ENCODE measurements at places on chromosomes 16 and 17.

DNA sequence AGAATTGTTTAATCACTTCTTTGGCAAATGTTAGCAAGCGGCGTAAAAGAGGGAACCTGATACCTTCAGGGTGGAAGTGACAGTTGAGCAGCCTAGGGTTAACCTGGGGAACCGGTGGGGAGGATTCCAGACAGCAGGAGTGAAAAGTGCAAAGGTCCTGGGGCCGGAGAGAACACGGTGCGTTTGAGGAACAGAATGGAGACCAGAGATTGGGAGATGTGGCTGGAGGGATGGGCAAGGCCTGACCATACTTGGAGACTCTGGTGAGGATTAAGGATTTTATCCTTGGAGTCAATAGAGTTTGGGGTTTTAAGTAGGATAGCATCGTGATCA is 2.3 kb upstream of the ZNF500 start:
- DNase-seq = no peak

- DNase-seq = peak; percentile 72
These were observed at the start of gene PLSCR3 for GRCh38 chr17:7394452-7395191. TSS of gene PLSCR3 (minus strand) at chr17:7394525. CDS start at chr17:7394110, 415 bp downstream.

GRCh38 chr17:1755252-1755826 is 6.5 kb upstream of the SERPINF1 start:
- DNase-seq = no peak

GRCh38 chr17:15996322-15996721 is 3.2 kb downstream of the ZSWIM7 start:
- no peak for DNase-seq

GRCh38 chr17:78133971-78134898 is 3.7 kb downstream of the TMC8 start:
- peak; percentile 77 for DNase-seq

DNA sequence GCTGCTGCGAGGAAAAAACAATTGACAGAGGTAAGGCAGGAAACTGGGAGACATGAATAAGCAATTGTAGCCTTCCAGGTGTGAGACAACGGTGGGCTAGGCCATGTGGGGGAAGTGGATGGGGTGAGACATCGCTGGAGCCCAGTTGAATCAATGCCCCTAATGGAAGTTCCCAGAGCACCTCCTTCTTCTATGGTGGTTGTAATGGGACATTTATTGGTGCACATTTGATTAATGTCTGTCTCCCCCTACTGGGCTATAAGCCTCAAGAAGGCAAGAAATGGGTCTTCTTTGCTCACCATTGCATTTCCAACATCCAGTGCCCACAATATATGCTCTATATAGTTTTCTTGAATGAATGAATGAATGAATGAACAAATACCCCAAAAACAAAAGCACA is 22.7 kb upstream of the CD300E start:
- no peak for DNase-seq

DNA sequence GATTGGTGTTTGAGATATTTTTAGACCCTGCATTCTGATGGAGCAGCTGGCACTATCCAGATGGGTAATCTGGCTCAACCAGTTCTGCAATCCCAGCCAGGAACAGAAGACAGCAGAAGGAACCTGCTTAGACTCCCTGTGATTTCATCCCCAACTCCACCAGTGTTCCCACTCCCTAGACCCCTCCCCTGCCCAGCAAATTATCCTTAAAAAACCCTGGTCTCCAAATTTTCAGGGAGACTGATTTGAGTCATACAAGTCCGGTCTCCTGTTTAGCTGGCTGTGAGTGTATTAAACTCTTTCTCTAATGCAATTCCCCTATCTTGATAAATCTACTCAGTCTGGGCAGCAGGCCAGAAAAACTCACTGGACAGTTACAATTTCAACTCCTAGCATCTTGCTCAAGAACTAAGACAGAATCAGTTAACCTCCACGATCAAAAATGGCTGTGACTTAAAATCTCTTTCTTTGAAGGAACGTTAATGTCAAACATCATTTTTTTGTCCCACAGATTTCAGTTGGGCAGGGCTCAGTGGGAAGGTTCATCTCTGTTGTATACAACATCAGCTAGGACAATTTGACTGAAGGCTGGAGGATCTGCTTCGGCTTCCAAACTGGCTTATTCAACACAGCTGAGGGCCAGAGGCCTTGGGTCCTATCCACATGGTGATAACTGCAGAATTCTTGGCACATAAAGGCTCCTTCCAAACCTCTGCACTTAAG is 4.9 kb upstream of the RBL2 start:
- no peak for DNase-seq

- DNase-seq = no peak
These were observed 8.7 kb downstream of the USB1 start for GRCh38 chr16:58009856-58010416.

DNA sequence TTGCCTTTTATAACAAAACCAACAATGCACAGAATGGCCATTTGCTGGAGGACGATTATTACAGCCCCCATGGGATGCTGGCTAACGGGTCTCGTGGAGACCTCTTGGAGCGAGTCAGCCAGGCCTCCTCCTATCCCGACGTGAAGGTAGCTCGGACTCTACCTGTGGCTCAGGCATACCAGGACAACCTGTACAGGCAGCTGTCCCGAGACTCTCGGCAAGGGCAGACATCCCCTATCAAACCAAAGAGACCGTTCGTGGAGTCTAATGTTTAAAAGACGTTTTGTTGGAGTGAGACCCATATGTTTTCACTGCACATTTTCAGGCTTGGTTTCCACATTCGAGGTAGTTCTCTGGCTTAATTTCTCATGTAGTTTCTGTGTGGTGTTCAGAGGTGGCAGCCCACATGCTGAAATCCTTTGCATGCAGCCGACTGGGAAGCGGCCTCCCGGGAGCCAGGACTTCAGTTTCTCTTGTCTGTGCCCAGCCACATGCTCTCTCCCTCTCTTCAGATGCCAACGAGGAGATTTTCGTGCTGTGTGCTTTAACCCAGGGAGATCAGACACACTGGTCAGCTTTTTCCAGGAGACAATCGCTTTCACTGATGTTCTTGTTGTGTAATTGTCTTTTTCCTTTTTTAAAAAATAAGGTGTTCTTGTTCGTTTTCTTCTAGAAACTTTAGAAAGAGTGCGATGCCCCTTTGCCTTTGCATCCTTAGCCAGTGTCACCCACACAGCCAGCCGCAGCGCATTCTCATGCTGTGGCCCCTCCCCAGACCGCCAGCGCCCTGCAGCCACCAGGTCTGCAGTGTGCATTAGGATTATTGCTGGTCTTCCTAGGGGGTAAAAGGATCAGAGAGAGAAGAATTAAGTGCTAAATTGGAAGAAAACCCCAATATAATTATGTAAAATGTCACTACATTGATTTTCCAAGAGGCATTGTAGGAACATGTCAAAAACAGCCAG is 24.1 kb downstream of the CYB561 start:
- no peak for DNase-seq

DNA sequence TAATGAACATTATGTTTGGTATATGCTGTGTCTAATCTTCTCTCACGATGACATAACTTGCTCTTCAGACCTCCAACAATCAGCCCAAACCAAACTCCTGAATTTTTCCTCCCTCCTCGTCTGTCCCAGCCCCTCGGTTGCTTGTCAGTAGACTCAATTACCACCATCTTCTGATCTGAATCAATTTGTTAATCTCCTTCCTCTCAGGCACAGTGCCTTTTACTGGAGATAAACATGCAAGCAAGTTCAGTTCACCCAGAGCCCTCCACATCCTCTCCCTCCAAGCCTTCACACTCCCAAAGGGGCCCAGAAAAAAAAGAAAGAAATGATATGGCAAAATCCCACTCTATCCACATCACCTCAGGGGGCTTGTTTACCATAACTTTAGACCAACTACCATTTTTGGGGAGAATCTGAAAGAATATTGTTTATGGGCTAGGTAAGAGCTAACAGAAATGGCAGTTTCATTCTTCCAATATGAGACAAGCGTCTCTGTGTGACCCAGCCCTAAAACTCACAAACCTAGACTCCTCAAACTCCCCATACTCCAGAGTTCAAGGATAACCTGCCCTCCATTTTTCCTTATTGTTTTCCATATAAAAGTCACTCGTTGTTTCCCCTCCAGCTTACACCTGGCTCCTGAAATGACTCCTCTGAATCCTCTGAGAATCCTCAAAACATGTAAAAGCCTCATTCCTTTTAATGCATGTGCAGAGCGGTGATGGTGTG is 1.5 kb downstream of the TEX2 start:
- no peak for DNase-seq

DNA sequence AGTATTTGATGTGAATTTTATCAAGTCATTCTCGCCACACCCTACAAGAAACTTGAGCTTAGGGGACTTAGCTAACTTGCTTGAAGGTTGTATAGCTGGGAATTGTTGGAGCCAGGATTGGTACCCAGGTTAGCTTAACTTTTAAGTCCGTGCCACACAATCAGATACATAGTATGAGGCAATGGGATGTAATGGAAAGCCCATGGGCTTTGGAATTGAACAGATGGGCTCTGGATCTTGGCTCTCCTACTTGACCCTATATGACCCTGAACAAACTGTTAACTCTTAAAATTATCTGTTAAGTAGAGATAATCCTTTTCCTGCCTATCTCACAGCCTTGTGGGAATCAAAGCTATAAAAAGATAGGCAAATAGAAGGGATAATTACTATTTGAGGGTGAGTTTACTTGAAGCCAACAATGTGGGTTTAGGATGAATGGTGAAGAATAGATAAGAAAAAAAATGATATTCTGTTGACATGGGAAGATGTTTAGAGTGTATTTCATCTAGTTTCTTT is 51.9 kb upstream of the CACNG3 start:
- DNase-seq = no peak

GRCh38 chr16:77596261-77596660 is 126.1 kb upstream of the NUDT7 start:
- no peak for DNase-seq

GRCh38 chr16:29854520-29855100 is 8.4 kb downstream of the CDIPT start:
- no peak for DNase-seq

DNA sequence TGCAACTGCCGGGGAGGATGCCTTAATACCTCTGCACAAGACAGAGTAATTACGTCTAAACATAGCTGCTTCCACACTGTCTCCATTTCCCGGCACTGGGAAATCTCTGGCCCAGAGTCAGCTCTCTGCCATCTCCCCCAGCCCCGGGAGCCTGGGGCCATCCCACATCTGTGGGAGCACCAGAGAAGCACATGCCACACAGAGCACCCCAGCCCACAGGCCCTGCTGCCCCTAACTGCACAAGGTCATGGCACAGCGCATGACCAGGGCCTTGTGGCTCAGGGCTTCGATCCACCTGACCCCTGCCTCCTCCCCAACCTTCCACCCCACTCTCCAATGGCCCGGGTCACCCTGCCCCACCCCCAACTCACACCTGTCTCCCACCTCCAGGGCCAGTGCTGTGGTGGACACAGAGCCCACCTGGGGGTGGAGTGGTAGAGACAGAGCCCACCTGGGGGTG is 36.6 kb upstream of the RBFOX3 start:
- DNase-seq = no peak

- DNase-seq = peak; percentile 65
These were observed 3.7 kb upstream of the RAP1GAP2 start for GRCh38 chr17:2792366-2793169.

GRCh38 chr16:67562918-67563707 is 787 bp downstream of the CTCF start:
- peak; percentile 75 for DNase-seq

GRCh38 chr16:49926941-49927340 is 71.0 kb upstream of the ZNF423 start:
- no peak for DNase-seq

DNA sequence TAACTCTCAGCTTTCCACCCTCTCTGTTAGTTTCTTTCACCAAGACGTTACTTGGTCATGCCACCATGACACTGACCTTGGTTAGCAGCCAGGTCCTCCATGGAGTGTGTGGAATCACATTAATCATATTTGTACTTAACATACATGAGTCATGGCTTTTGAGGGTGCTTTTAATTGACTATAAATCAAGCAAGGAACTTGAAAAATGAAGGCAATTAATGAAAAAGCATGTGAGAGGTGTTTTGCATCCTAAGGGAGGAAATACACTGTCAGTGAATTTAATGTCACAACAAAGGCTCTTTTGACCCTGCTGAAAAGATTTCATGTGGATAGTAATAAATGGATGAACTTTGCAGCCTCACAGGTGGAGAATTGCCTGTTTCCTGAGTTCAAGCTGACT is 240.7 kb downstream of the CDH13 start:
- no peak for DNase-seq

GRCh38 chr16:23679274-23679985 is 741 bp downstream of the PLK1 start:
- peak; percentile 25 for DNase-seq

GRCh38 chr16:53457670-53458069 is 23.4 kb downstream of the RBL2 start:
- peak; percentile 60 for DNase-seq

- DNase-seq = no peak
These were observed 59.7 kb downstream of the HLF start for GRCh38 chr17:55324296-55324978.

DNA sequence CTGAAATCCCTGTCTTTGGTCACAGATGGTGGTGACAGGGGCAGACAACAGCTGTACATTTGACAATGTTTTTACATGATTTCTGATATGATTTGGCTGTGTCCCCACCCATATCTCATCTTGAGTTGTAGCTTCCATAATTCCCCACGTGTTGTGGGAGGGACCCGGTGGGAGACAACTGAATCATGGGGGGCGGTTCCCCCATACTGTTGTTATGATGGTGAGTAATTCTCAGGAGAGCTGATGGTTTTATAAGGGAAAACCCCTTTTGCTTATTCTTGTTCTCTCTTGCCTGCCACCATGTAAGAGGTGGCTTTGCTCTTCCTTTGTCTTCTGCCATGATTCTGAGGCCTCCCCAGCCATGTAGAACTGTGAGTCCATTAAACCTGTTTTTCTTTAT is 353.9 kb downstream of the CPPED1 start:
- no peak for DNase-seq

- DNase-seq = no peak
These were observed 106.8 kb downstream of the DNAH9 start for GRCh38 chr17:11705111-11705510.

- DNase-seq = peak; percentile 57
These were observed 13.2 kb upstream of the CLUH start for GRCh38 chr17:2724784-2725164.

GRCh38 chr16:20903116-20903898 is 2.7 kb downstream of the LYRM1 start:
- DNase-seq = no peak
